ENCODE measurements at places on chromosomes 5 and 9.

DNA sequence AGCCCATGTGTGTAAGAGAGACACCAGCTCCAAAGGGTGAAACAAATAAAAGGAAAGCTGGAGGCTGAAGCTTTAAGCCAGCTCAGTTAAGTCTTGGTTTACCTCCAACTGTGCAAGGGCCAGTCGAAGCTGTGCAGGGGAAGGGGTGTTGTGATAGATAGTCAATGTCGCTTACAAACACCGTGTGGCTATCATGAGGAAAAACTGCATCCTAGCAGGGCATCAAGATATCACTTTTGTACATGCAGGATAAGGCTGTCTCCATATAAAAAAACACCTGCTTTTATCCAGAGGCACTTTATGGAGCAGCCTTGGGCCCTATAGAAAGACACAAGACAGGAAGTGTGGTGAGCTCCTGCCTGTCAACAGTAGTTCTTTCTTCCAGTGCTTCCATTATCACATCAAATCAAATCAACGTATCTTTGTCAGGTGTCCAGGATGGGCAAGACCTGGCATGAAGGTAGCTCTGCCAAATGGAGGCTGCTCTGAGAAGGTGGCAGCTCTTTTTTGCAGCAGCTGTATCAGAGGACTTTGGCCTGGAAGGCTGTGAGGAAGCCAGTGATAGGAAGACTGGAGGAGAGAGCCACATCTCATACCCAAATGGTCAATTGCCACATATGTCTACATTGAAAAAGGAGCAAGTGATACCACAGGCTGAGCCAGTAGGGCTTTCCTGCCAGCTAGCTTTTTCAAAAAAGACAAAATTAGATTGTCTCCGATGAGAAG lies 29.3 kb upstream of the SELENOP start:
- no peak for DNase-seq

DNA sequence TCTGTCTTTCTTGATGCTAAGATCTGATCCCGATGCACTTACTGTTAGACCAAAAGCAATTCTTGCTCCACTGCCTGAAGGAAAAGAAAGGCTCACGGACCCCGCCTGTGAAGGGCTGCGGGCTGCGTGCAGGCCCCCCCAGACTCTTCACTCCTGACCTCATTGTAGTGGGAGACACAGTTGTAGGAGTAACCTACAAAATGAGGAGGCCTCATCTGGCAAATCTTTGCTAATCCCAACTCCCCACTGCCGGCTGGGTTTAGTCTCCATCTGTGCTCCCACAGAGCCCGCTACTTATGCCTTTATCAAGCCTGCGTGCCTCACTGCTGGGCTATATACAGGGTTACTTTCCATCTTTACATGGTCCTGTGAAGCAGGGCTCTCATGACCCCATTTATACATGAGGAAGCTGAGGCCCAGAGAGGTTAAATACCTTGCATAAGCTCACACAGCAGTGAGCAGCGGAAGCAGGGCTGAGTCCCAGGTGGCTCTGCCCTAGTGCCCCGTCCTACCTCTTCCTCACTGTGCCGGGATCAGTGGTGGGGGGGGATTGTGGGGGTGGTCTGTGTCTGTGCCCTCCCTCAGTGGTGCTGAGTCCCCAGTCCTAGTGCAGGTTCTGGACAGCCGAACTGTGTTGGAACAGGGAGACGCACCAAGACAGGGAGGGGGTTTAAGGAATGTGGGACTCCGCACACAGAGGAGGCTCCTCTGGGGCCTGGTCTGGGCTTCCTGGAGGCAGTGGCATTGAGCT lies 43.9 kb upstream of the RNF130 start:
- DNase-seq = no peak

DNA sequence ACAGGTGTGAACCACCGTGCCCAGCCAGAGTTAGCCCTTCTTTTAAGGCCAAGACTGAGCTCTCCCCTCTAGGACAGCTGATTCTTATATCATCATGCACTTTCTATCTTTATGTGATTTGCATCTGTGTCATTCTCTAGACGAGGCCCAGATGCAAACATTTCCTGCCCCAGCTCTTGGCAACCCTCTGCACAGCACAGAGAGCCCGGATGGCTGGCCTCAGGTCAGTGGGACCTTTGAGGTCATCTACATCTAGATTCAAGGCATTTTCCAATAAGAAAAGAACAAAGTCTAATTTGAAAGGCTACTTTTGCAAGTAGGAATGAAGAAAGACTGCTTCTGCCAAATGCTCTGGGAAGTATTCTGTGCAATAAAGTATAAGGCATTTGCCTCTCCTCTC lies 109.0 kb upstream of the DAB2 start:
- DNase-seq = no peak

- no peak for DNase-seq
Observed at GRCh38 chr9:94903961-94904421, 177.5 kb downstream of the AOPEP start.

DNA sequence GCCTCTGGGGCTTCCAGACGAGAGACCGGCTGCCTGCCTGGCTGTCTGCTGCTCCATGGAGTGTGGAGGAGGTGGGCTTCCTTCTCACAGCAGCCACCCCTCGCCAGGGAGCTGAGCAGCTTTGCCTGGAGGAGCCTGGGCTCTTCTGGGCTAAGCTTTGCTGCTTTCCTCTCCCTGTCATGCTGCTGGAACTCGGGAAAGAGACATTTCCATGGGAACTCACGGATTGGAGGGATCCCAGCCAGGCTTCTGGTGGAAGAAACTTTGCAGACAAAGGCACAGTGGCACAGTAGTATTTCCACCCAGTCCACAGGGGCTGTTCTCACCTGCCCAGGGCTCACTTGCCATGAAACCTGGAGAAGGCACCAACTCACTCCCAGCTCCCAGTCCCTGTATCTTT lies 5.6 kb upstream of the NTNG2 start:
- no peak for DNase-seq

- no peak for DNase-seq
Observed at GRCh38 chr5:170611449-170612090, 107.8 kb downstream of the KCNIP1 start.

GRCh38 chr5:5886812-5887486 lies 464.5 kb downstream of the ICE1 start:
- peak; percentile 77 for DNase-seq

DNA sequence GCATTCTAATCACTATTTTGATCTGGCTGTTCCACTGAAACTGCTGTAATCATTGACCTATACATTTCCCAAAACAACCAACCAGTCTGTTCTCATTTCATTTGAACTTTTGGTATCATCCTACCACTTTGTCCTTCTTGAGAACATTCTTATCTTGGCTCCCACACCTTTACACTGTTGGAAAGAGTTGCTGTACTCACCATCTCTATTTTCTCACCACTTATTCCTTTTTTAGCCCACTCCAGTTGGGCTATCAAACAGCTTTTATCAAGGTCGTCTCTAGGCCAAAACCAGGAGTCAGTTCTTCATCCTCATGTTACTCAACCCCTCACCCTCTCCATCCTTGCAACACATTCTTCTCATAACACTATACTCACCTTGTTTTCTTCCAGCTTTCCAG lies 170.1 kb downstream of the KDM4C start:
- no peak for DNase-seq

DNA sequence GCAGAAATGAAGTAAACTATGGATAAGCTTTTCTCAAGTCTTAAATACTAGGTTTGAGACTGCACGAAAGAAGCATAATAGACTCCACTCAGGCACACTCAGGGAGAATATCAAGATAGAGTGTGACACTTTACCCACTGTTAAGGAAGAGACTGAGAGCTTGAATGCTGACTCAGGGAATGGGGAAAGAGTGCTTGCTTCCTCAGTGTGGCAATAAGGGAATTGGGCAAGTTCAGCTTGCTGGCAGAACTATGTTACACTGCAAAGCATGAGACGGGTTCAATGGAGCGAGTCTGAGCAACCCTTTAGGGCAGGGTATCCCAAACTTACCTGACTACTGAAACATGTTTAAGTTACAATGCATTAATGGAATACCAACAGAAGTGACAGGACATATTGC lies 237.7 kb upstream of the MEF2C start:
- no peak for DNase-seq

GRCh38 chr9:92094655-92095054 lies 20.6 kb downstream of the SPTLC1 start:
- no peak for DNase-seq

DNA sequence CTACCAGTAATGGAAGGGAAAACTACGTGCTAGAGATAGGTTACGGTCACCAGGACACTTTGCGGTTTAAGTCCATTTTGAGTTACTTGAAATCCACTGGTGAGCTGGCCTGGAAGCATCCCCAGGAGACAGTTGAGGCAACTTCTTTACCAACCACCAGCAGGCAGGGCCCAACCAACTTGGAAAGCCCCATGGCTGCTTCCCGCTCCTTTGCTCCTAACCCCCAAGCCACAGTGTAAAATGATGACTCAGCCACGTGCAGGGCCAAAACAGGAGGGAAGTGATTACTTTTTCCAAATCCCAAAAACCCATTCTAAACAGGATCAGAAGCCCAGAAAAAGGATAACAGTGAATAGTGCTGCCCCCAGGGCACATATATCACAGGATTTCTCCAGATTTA lies 87.4 kb downstream of the PAX5 start:
- no peak for DNase-seq

- no peak for DNase-seq
Observed at GRCh38 chr5:155150012-155150411, 136.5 kb downstream of the KIF4B start.

DNA sequence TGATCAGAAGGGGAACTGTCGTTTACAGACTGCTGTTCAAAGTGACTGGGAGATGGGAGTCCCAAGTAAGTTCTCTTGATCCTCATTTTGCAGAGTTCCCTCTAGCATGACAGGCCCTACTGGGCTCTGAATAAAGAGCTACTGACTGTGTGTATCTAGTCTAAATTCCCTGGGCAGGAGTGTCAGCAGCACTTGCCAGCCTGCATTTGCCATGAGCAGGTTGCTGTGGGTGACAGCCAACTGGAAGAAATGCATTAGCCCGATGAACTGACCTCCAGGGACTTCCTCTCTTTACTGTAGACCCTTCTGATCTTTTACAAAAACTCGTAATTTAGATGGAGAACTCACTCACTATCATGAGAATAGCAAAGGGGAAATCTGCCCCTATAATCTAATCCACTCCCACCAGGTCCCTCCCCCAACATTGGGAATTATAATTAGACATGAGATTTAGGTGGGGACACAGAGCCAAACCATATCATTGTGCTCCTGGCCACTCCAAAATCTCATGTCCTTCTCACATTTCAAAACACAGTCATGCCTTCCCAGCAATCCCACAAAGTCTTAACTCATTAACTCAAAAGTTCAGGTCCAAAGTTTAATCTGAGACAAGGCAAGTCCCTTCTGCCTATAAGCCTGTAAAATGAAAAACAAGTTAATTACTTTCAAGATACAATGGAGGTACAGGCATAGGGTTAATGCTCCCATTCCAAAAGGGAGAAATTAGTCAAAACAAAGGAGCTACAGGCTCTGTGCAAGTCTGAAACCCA lies 78.9 kb upstream of the CXCL14 start:
- no peak for DNase-seq

DNA sequence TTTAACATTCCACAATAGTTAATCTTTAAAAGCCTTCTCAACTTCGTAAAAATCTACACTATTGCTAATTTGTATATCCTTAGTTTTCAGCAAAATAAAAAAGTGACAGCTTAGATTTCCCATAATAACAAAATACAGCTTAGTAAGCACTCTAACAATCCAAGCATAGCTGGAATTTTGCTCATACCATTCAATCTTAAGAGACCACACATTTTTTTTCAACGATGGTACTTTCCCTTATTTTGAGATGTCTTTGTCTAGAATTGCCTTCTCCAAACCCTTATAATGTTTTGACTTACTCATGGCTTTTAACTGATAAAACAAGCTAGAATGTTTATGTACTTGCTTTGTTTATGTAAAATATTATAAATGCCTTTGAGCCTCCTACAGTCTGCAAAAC lies 65.6 kb downstream of the HOMER1 start:
- DNase-seq = no peak

DNA sequence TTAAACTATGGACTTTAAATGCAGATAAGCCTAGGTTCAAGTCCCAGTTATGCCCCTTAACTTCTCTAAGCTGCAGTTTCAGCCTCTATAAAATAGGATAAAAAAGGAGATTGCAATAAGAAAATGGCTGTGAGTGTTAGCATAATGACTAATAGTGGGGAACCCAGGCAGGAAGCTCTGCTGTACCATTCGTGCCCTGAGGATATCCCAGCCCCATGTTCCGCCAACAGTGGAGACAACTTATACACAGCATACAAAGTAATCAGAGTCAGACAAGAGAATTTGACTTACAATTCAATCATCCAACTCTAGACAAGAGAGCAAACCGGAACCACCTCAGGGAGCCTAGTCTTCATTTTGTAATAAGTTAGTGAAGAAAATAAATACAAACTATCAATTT lies 141.5 kb upstream of the FSTL4 start:
- DNase-seq = no peak

DNA sequence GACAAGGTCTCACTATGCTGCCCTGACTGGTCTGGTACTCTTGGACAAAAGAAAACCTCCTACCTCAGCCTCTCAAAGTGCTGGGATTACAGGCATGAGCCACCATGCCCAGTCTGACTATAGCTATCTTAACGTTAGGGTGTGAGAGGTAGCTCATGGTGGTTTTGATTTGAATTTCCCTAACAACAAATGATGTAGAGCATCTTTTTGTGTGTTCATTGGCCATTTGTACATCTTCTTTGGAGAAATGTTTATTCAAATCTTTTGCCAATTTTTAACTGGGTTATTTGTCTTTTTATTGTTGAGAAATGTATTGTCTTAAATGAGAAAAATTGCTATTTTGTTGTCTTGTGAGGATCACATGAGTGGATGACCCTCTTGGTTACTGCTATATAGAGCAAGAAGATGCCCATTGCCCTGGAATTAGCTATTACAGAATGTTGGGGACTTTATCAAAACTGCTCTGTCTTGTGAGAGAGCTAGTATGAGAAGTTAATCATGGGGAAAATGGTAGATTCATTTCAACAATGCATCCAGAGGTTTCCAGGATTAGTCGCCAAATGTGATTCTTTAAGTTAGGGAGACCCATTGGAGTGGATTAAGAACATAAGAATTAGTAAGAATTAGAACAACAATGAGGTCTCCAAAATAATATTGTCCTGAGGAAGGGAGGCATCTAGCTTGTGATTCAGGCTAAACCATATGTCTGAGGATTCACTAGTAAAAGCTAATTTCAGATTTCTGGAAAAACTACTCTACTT lies 124.3 kb upstream of the MOCS2 start:
- DNase-seq = no peak

- DNase-seq = no peak
Observed at GRCh38 chr5:111211341-111211740, 12.8 kb upstream of the CAMK4 start.

DNA sequence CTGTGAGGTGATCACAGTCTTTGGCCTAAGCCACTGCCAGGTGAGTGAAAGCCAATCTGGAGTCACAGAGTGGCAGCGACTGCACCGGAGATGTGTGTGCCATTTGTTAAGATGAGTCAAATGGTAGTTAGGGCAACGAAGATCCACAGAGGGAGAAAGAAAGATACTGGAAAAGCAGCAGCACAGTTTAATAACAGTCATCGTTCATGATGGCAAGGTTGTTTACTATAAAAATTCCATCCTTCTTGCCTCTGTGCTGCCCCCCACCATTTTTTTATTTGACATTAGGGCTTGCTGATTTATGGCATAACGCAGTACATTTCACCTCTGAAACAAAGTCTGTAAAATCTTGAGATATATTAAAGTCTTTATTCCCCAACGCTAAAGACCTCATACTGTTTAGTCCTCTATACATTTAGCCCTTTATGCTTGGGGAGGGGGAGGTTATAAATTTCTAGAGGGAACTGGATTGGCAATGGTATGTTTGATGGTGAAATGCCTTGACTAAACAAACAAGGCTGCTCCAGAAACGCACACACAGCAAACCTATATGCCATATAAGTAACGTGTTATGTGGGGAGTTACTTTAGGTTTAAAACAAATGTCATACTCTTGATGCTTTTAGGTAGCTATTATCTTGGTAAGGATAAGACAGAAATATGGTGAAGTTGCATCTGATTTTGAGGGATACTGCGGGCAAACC lies 55.8 kb upstream of the ABL1 start:
- no peak for DNase-seq

All from GM13977 (cell line).